ENCODE measurements at places on chromosomes 5 and 9. TPM values are rescaled to one million over a fixed set of nuclear protein-coding genes. Genes with fewer than 3 reads are reported as not detected.

The OR1L4 gene
- not detected for total RNA-seq

DNA sequence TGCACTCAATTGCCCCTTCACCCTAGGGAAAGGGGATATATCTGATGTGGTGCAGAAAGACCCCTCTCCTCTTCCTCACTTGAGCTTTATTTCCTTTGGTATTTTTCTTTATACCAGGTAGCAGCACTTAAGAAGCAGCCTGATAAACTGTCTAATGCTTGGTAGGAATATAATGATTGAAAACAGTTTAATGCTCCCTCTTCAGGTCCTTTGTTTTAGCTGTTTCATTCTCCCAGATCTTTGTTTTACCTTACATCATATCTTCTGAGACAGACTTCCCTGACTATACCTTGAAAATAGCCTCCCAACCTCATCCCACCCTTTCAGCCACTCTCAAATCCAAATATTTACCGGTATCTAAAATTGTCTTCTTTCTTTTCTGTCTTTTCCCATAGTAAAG lies 87.9 kb downstream of the NUDT12 start:
- DNase-seq = no peak

DNA sequence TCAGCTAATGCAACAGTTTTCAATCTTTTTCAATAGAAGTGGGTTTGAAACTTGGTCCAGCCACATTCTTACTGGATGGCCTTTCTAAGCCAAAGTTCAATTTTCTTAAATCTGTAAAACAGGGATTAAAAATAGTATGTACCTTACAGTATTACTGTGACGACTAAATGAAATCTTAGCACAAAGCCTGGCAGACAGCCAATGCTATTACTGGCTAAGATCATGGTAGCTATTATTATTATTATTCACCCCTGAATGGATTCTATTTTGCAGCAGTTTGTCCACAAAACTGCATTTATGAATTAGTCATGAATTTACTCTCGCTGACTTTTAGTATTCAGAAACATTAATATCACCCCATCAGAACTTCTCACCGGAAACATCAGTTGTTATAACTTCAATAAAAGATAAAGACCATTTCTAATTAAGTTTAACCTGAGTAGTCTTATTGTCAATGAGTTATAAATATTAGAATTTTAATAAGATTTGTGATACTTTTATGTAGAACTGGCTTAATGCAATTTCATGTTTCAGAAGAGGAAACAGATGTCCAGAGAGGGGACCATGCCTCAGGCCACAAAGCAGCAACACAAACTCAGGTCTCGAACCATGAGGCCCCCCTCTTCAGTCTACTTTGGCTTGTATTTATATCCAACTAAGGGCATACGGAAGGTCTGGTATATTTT lies 468.2 kb downstream of the ARHGEF28 start:
- DNase-seq = no peak

DNA sequence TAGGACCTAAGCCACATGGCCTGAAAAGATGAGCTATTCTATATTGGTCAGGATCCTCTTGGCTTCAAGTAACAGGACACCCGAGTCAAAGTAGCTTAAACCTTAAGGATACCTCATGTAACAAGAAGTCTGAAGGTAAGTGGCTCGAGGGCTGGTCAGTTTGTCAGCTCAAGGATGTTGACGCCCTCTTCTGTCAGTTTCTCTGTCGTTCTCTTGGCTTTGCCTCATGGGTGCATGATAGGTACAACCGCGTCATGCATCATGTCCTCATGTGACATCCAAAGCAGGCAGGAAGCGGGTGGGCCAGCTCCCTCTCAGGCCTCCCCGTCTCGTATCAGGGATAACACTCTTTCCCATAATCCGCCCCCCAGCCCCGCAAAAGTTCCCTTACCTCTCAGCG lies 22.1 kb upstream of the TCERG1 start:
- DNase-seq = no peak

DNA sequence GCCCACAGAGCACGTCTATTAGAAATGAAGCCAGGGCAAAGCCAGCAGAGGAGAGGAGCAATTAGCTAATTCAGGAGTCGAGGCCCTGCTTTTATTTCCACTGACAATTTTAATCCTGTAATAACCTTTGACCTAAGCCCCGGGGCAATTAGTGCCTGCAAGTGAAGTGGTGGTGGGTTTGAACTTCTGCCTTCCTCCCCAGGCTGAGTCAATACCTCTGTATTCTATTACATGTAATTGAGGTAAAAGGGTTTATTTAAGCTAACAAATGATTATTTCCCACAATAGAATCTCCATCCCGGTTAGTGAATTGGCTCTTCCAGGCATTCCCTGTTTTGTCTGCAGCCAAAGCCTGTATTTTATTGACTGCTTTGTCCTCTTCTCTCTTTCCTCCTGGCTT lies 49.9 kb downstream of the FGF18 start:
- DNase-seq = no peak

DNA sequence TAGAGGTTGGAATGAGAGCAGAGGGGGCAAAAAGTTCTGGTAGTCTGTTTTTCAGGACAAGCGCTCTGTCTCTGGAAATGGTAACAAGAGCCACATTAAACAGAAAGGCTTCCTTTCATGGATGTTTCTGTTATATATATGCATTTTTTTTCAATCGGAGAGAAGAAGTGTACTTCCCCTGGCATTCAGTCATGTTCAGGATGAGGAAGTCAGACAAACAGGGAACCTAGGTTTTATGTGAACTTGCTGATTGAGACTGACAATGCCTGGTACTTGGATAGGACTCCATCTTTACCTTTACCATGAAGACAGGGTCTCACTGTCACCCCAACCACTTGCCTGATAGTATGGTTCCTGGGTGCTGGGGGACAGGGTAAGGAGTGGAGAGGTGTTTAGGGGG lies 30.1 kb upstream of the ZBED3 start:
- no peak for DNase-seq

The SPRY4 gene
- total RNA-seq = 4.8 TPM

The SGCD gene
- total RNA-seq = 1.7 TPM

The RUSC2 gene
- total RNA-seq = 2.1 TPM

The NAA35 gene
- 10.4 TPM for total RNA-seq

GRCh38 chr9:137025517-137025966 lies 2.5 kb downstream of the ABCA2 start:
- no peak for DNase-seq

GRCh38 chr5:42993516-42994245 lies 46.4 kb downstream of the ANXA2R start:
- DNase-seq = peak; percentile 48

GRCh38 chr9:109717342-109717741 lies 62.7 kb upstream of the PALM2AKAP2 start:
- no peak for DNase-seq

The LHX3 gene
- total RNA-seq = not detected

DNA sequence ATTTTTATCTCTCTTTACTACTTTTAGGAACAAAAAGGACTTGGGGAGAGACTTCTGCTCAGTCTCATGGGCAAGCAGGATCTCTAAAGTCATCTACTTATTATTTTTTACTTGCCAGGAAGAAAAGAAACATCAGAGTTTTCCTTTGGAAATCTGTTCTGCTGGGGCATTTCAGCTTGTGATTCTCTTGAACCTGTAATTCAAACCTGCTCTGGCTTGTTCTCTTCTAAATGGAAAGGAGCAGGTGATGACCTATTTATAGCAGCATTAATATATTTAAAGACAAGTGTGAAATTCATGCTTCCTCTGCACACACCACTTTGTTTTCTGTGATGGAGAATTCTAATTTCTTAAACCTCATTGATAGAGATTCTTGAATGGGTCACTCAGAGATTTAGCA lies 2.0 kb downstream of the ADCY2 start:
- DNase-seq = no peak

- no peak for DNase-seq
Measured at GRCh38 chr9:123457583-123457982, 101.6 kb downstream of the CRB2 start.

GRCh38 chr9:108956631-108957026 lies 22.4 kb downstream of the ABITRAM start:
- no peak for DNase-seq

- DNase-seq = no peak
Measured at GRCh38 chr5:98527846-98528245, 245.6 kb upstream of the RGMB start.

DNA sequence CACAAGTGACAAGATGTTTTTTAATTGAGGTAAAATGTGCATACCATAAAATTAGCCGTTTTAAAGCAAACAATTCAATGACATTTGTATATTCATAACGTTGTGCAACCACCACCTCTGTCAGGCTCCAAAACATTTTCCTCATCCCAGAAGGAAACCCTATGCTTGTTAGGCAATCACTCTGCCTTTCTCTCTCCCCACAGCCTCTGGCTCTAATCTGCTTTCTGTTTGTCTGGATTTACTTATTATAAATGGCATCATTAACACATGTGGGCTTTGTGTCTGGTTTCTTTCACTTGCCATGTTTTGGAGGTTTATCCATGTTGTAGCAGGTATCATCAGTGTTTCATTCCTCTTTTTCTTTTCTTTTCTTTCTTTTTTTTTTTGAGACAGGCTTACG lies 1.4 kb upstream of the N4BP3 start:
- DNase-seq = no peak

The PRSS3 gene
- total RNA-seq = 0.25 TPM

- no peak for DNase-seq
Measured at GRCh38 chr5:36619012-36619635, 12.7 kb downstream of the SLC1A3 start.
